ENCODE measurements at places on chromosomes 1 and 21. TPM values are rescaled to one million over a fixed set of nuclear protein-coding genes. Genes with fewer than 3 reads are reported as not detected.

Gene ICOSLG
- total RNA-seq, result 2.0 TPM

Gene PDZK1IP1
- total RNA-seq, result 11.2 TPM

Gene NBPF4
- total RNA-seq, result 0.12 TPM

Gene PTGFRN
- 15.2 TPM for total RNA-seq

Gene KRTAP20-2
- not detected for total RNA-seq

Gene ANXA9
- total RNA-seq, result 1.2 TPM

Gene CLDN17
- not detected for total RNA-seq

Gene HSPB7
- not detected for total RNA-seq

Gene CLCNKB
- 0.17 TPM for total RNA-seq

Gene SLC9C2
- not detected for total RNA-seq

Gene ARMH1
- total RNA-seq, result 0.65 TPM

Gene SPRR2A
- not detected for total RNA-seq

Gene TTC24
- total RNA-seq, result not detected

Gene PHACTR4
- 22.3 TPM for total RNA-seq

Gene POFUT2
- 25.2 TPM for total RNA-seq

Gene NFIA
- total RNA-seq, result 4.8 TPM

Gene FBXO2
- total RNA-seq, result 9.1 TPM

Gene SPRR3
- total RNA-seq, result not detected

Gene RNF207
- 9.8 TPM for total RNA-seq

Gene ZNF695
- total RNA-seq, result 3.4 TPM

Gene FMO4
- 0.75 TPM for total RNA-seq

Gene ENSA
- 165 TPM for total RNA-seq

Gene BATF3
- total RNA-seq, result 31.6 TPM

Gene GUCA2B
- not detected for total RNA-seq

Gene RHCE
- total RNA-seq, result not detected

Gene KCNJ10
- total RNA-seq, result not detected

Gene RSPO1
- 0.09 TPM for total RNA-seq

Gene FMO2
- not detected for total RNA-seq

Gene CNIH3
- 0.72 TPM for total RNA-seq

Gene CR1
- total RNA-seq, result not detected

Gene C1orf141
- total RNA-seq, result not detected

Gene HMGCS2
- total RNA-seq, result not detected

Gene MASP2
- 0.33 TPM for total RNA-seq

Gene S100A4
- total RNA-seq, result 1,529 TPM

Gene DIRAS3
- 0.98 TPM for total RNA-seq

Gene FMO1
- not detected for total RNA-seq

Gene WNT3A
- 0.08 TPM for total RNA-seq

Data from A549 treated with ZK216348 at 1 μM for 4 hours (cell line).